Umbilical cord (tissue), 2 donors: ENCODE measurements at places on chromosomes 4 and X.
A peak's percentile ranks its signal among the peaks of the same experiment; 100 is the strongest.

DNA sequence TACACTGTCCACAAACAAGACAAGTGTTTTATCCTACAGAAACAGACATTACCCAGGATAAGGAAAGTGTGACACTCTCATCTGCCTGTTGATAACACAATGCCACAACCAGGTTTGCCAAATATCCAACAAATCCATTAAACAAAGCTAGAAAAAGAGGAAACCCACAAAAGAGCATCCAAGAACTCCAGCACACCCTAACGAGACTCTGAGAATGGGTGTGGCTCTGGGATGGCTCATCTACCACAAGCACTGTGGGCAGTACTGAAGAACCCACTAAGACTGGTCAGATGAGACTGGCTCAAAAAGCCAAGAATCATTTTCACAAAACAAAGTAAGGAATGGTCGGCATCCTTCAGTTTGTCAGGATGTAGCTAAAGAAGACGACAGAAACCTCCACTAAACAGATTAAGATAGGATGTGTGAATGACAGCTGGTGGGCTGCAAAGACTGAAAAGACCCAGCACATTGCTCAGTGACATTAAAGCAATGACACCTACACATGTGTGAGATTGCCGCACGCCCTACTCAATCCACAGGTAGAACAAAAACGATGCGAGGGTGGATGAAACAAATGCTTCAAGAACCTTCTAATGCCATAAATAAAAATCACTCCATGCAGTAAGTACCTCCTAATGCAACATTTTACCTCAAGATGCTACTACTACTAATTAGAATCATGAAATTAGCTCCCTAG lies 14.7 kb downstream of the ATP8A1 start:
- DNase-seq = no peak

GRCh38 chr4:98851806-98852205 lies 77.1 kb downstream of the EIF4E start:
- no peak for DNase-seq

DNA sequence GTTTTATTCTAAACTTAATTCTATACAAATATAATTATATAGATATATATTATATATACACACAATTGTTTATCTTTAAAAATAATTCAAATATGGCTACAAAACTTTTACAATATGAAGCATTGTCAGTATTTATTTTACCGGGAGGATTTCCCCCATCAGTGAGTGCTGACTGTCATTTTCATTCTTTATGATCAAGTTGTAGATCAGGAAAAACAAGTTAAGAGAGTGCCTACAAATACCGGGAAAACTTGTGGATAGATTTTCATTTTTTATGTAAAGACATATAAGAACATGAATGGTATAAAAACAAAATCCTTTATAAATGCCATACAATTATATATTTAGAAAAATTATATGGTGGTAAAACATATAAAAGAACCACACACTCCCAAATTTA lies 37.8 kb downstream of the CLCN3 start:
- DNase-seq = no peak

DNA sequence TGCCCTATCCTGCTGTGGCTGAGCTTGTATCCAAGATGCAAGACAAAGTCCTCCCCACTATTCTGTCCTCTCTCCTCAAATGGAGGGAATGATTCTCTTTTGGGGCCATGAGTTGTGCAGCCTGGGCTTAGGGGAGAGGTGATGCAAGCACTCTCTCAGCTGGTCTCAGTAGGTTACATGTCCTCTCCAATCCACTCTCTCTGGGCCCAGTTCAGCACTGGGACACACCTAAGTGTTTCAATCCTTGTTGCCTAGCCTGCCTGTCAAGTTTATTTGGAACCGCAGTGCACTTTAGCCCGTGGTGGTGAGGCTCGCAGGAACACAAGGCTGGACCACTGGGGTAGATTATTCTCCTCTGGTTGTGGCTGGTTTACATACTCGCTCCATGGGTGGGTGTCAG lies 23.8 kb upstream of the TMPRSS11D start:
- DNase-seq = no peak

DNA sequence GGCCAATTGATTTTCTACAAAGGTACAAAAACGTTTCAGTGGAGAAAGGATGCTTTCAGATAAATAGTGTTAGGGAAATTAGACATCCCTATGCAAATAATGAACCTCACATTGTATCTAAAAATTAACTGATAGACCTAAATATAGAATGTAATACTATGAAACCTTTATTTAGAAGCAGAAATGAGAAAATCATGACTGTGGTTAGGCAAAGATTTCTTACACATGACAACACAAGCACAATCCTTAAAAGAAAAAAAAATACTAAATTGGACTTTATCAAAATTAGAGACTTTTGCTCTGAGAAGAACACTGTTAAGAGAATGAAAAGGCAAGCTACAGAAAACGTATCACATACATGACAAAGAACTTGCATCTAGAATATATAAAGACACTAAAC lies 43.0 kb upstream of the SPANXN4 start:
- no peak for DNase-seq

GRCh38 chrX:132664273-132664672 lies 175.4 kb upstream of the MBNL3 start:
- DNase-seq = no peak

DNA sequence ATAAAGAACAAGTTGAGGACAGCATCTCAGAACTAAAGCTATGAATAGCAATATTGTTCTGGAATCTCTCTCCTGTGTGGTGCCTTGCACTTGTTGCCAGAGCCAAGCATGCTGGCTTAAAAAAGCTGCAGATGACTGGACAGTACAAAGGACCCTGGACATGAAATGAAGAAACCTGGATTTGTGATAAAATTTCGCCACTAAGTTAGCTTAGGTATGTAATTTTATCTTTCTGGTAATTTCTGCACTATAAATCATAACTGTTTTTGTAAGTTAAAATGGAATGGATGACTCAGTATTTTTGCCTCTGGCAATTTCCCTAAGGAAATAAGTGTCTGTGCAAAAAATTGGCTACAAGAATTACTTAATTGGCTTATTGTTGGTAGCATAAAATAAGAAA lies 317.2 kb downstream of the CAMK2D start:
- peak; percentile 30 for DNase-seq

DNA sequence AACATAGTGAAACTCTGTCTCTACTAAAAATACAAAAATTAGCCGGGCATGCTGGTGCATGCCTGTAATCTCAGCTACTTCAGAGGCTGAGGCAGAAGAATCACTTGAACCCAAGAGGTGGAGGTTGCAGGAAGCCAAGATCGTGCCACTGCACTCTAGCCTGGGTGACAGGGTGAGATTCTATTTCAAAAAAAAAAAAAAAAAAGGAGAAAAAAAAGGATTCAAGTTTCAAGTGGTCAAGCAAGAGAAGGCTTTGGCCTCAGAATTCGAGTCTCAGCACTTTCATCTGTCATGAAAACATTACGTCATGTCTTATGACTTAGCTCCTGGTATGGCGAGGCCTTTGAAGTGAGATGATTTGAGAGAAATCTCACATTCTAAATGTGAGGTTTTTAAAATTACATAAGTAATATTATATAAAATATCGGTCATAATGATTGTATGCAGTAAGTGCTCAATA lies 21.2 kb upstream of the DHRSX start:
- no peak for DNase-seq
